ENCODE measurements at places on chromosomes 3 and 15.

GRCh38 chr3:185335799-185336198 is 27.1 kb upstream of the MAP3K13 start:
- DNase-seq, result no peak

DNA sequence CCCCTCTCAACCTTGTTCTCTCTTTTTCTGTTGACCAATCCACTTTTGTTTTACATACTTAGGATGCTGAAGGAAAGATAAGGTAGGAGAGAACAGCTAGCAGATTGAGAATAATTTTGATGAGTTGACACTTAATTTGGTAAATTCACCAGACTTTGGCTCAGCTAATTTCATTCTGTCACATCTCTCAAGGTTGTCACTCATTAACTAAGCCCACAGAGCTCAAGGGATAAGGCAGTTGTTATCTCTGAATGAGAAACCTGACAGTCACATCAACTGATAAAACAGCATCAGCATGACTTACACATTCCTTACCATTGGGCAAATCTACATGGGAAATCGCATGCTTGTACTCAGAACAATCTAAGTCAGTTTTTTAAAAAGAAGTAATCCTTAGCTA is 591.4 kb downstream of the NLGN1 start:
- DNase-seq, result no peak

DNA sequence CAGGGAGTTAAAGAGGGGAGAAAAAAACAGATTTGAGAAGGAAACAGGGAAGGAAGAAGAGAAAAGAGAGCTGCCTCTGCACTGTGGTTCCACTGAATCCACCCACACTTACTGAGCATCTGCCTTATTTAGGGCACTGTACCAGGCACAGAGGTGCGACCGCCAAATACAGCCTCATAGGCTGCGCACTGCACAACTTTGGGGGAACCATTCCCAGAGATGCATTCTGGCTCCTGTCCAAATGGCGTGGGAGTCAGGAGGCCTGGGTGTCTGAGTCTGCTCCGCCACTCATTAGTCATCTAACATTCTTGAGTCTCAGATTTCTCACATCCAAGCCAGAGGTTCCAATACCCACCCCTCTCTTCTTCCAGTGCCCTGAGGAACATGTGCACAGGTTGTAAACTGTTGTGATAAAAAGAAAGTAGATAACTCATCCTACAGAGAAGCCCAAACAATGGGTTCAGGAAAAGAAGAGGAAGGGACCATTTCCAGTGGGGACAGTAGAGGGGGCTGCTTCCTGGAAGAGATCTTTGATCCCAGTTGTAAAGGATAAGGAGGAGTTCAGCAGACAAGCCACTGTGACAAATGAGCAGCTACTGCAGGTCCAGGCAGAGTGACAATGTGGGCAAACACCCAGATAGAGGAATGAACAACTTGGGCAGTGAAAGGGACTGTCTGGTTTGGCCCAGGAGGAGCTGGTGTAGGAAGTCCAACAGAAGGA is 254.6 kb downstream of the UACA start:
- DNase-seq, result peak; percentile 63

GRCh38 chr15:44231842-44232241 is 36.8 kb upstream of the FRMD5 start:
- no peak for DNase-seq

- no peak for DNase-seq
Measured at GRCh38 chr15:45704329-45705249, 69.8 kb downstream of the SQOR start.

DNA sequence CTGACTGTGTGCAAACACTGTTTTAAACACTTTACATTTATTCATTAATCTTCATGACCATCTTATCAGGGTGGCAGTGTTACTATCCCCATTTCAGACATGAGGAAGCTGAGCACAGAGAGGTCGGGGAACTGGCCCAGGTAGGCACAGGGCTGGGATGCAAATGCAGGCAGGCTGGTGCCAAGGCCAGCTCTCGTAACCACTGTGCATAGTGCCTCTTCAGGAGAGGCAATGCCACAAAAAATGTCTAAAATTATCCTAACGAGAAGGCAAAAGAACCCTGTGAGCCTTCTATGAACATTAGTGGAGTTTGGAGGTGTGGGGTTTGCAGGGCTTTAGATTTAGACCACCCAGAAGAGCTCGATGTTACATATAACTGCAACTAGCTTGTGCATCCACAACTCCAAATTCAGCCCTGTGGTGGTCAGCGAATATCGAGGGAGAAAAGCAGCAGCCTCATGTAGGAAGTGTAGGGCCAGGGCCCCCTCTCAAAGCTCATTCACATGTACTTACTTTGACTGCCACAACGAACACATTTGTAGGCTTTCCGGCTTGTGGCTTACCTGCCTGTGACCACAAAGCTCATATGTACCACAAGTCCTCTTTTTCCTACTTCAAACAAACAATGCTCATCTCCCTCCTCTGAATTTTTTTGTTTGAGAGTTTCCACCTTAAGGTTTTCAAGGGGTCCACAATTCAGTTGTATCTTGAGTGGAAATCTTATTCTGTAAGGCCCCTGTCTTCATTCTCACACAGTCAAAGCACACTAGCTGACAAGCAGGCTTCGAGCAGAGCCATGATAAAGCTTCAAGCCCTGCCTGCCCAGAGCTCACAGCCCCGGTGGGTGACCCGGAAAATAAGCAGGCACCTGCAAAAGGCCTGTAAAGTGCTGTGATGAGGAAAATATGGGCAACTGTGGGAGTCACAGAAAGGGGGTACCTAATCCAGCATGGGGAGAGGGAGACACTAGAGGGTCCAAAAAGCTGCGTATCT is 722.9 kb upstream of the CFAP20DC start:
- no peak for DNase-seq

DNA sequence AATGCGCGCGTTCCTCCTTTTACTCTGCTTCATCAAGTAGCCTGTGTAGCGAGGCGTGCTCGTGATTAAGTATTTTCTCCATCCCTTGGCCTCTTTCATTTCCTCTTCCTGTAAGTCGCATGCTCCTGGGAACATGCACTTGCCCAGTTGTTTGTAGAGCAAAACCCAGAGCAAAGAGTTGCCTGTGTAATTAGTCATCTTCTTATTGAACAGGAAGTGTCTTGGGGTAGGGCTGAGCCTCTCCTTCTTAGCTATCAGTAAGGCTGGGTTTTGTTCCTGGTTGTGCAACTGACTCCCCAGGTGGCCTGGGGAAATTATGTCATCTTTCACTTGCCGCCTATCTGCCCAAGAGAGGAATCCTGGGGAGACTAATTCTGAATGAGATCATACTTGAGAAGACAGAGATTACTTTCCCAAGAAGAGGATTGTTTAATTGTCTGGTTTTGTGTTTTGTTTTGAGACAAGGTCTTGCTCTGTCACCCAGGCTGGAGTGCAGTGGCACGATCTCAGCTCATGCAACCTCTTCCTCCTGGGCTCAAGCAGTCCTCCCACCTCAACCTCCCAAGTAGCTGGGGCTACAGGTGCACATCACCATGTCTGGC is 14.9 kb downstream of the LIPH start:
- no peak for DNase-seq

DNA sequence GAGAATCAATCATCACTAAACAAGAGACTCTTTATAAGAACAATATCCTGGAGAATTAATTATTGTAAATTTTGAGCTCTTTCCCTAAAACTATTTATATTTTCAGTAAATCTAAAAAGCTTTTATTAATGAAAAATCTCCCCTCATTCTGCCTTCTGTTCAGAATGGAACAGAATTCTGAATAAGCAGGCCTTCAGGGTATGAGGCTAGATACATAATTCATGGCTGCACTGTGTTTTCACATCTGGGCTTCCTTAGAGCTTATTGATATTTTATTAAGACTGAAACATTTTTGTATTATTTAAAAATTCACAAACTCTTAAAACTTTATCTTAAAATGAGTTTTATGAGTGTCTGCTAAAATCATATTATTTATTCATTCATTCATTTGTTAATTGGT is 24.8 kb downstream of the CLDN11 start:
- DNase-seq, result no peak

GRCh38 chr3:45381168-45381852 is 7.1 kb upstream of the LARS2 start:
- DNase-seq, result no peak

DNA sequence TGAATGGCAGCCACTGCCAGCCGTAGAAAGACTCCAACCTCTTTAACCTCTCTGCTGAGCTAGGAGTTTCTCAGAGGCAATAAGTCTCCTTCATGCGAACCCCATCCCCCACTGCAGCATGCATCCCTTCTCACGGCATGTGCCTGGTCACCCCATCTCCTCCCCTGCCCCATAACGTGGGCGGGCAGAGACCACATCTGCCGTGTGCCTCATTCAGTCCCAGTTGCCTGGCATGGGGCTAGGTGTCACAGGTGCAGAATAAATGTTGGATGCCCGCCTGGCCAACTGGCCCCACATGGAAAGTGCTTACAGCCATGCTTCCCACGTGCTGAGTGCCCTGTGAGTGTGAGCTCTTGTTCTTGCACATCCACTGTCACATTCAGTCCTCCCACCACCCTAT is 43.5 kb upstream of the NTRK3 start:
- no peak for DNase-seq

DNA sequence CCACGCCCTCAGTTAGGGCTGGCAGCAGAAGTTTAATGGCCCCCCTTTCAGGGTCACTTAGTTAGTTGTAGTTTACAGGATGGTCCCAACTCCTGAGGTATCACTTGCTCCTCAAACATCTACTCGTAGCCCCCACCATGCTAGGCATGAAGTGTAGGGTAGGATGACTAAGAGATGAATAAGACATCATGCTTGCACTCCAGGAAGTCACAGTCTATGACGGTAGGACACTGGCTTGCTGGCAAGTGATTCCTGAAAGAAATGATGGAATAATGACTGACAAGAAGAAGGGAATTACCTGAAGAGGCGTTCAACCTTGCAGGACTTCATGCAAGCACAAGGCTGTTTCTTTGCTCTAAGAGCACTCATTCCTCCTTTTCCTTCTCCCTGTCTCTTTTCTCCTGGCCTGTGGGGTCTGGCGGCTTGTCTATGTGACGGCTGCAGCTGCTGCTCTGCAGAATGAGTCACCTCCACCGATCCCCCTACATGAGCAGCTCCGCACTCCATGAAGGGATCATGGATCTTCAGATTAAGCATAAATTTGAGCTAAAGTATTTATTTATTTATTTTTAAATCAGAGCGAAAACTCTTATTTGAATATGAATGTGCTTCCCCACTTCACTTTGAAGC is 82.9 kb upstream of the BOC start:
- DNase-seq, result no peak

DNA sequence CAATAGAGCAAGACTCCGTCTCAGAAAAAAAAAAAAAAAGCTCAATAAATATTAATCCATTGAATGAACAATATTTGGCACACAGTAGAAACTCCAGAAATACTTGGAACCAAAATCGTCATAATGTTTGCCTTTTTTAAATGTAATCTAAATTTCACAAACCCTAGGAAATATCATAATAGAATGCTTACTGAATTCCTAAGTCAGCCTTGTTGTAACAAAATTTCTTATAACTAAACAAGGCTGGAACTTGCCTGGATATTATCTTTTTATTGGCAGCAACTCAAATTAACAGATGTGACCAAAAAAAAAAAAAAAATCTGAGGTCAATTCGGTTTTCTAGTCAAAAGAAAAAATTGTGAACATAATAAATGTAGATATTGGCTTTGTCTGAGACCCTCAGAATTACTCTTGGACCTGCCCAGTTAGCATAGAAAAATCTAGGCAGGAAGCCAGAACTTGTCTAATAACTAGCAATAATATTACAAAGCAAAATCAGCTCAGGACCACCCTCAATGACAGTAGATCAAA is 33.3 kb downstream of the GABPB1 start:
- no peak for DNase-seq

DNA sequence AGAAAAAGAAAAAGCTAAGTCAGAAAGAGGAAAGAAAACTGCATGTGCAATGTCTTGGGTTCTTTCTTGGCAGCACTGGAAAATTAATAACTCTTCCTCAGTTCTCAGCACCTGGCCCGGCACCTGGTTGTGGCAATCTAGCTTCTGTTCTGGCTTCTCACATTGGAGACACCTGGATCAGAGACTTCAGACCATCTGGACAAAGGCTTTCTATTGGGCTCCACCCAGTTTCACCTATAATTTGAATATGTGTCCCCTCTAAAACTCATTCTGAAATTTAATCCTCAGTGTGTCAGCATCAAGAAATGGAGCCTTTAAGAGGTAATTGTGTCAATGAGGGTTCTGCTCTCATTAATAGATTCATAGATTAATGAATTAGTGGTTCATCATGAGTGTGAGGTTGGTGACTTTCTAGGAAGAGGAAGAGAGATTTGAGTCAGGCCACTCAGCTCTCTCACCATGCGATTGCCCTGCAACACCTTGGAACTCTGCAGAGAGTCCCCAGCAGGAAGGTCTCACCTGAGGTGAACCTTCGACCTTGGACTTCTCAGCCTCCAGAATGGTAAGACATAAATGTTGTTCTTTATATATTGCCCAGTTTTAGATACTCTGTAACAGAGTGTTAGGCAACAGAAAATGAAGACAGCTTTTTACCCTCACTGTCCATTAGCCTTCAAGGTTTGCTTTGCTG is 679.9 kb downstream of the NTRK3 start:
- no peak for DNase-seq

DNA sequence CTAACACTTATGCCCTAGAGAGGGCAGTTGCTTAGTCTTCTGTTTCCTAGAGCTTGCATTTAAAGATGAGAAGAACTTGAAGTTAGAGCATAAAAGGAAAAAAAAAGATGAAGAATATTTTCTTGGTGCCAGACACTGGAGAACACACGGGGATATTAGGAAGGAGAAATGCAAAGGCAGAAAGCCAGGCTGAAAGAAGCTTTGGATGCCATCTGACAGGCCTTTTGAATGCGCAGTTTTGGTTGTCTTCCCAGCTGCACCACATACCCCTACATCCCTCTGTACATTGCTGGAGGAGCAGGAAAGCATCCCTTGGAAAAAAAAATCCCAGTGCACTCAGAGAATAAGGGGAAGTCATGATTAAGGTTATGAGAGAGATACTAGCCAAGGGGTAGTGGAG is 378.9 kb downstream of the GAP43 start:
- no peak for DNase-seq

GRCh38 chr15:62502451-62502850 is 337.4 kb upstream of the C2CD4B start:
- no peak for DNase-seq

GRCh38 chr15:65896236-65896635 is 26.9 kb downstream of the RAB11A start:
- no peak for DNase-seq

DNA sequence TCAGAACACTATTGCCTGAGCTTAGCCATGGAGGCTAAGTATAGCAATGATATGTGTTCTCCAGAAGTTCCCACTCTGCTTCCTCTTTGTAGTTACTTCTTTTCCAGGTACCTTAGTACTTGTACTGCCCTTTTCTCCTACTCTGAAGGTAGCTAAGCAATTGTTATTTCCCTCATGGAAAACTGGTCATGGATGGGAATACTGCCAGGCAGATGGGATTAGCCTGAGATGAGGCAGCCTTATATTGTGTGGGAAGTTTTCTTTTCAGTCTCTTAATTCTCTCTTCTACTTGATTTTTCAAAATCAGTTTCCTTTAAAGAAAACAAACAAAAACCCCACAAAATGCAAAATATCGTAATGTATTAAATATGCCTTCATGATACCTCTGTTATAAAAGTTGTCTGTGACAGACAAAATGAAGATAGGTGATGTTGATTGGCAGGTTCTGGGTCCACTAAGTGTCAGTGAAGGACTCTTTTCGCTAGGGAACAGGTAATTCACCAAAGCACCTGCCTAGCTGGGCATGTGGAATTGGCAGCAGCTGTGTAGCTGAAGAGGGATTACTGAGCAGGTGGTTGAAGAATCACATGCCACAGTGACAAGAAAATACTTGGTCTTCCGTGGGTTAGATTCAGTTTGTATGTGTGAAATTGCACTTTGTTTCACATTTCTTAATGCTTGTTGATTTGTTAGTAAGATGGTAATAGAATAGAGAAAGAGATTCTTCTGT is 4.1 kb downstream of the ZNF609 start:
- DNase-seq, result no peak

GRCh38 chr15:101479851-101480612 is 9.5 kb downstream of the PCSK6 start:
- no peak for DNase-seq
